OCI-LY7 (cell line): ENCODE measurements at places on chromosomes 4 and X.

DNA sequence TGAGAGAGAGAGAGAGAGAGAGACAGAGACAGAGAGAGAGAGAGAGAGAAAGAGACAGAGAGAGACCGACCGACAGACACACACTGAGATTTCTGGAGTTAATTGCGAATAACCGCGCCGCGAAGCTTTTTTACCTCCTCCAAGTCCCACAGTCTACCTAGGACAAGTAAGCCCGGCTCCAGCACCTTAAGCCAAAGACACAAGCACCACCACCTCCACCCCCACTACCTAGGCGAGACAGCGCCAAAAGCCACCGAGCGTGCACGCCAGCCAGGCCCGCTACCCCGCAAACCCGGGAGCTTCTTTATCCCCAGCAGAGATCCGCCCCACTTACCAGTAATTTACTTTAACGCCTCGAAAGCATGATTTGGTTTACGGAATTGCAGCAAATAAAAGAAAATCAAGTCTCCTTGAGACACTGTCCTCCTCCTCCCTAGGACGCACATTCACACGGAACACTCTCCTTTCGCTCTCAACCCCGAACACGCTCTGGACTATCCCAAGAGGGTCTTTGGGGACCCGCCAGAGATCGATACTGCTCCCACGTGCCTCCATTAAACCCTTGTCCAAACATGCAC is 649.6 kb upstream of the DIPK2B start:
- no peak for DNase-seq

DNA sequence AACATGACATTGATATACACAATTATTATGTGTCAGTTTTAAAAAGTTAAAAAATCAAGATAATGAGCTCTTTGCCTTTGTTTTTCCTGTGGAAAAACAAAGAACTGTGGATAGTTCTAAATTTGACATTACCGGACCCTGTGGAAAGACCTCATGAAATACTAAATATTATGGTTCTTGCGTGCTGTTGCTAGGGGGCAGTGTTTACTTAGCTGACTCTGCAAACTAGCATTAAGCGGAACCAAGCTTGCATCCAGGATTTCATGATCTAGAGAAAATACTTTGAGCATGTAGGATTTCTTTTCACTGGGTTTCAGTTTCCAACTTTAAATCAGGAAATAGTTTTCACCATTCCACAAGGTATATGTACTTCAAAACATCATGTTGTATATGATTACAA is 33.6 kb downstream of the CLCN4 start:
- DNase-seq, result peak; percentile 54

GRCh38 chr4:137905930-137906329 is 336.2 kb downstream of the SLC7A11 start:
- DNase-seq, result no peak

- DNase-seq, result no peak
These were observed 103.8 kb upstream of the LEF1 start for GRCh38 chr4:108272561-108272960.

DNA sequence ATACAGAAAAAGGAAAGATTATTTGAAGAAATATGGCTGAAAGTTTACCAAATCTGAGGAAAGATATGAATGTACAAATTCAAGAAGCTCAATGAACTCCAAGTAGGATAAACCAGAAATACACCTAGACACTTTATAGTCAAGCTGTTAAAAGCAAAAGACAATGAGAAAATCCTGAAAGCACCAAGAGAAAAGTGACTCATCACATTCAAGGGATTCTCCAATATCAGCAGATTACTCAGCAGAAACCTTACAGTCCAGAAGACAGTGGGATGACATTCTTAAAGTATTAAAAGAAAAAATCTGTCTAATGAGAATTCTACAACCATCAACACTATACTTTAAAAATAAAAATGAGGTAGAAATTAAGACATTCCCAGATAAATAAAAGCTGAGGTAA is 223.8 kb upstream of the ZCCHC13 start:
- DNase-seq, result no peak

DNA sequence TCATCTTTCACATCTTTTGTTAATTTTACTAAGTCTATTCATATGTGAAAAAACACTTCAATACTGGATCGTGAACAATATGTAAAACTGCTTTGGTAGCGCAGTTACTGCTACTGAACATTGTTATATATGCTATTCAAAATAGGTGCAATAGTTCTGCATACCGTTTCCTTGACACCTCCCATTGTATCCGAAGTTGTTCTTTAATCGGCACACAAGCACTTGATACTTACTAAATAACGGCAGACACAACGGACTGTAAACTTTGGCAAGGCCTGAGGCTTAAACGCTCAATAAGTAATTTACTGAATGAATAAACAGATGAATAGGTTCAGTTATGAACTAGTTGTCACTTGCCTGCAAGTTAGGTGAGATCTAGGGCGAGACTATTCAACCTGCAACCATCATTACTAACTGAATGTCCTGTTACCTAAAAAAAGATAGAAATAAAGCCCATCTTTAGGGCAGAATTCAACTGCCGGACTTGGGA is 620 bp downstream of the ANAPC10 start:
- DNase-seq, result peak; percentile 17

DNA sequence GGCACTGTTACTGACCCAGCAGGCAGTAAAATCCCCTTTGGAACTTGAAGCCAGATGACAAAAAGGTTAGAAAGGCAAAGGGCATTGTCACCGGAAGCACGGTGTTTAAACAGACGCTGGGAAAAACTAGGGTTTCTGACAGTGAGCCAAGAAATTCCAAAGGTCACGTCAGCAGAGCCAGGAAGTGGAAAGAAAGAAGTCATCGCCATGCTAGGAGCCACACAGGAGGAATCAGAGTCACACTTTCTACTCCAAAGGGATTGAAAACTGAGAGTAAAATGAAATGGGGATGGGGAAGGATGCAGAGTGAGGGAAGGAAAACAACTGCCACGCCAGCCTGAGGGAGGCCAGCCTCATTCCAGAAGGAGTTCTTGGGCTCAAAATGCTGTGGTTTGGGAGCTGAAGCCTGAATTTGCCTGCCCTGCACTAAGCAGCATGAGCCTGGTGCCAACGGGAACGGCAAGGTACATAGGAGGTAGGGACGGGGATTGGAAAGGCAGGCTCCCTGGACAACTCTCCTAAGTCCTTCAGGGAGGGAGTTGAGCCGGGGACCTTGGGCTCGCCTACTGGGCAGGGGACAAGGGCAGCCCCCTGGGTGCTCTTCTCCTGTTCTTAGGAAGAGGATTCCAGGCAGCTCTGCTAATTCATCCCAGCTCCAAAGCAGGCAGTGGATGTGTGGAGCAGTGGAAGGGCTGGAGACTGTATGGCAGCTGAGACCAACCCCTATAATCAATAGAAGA is 66.8 kb downstream of the SOWAHB start:
- no peak for DNase-seq

DNA sequence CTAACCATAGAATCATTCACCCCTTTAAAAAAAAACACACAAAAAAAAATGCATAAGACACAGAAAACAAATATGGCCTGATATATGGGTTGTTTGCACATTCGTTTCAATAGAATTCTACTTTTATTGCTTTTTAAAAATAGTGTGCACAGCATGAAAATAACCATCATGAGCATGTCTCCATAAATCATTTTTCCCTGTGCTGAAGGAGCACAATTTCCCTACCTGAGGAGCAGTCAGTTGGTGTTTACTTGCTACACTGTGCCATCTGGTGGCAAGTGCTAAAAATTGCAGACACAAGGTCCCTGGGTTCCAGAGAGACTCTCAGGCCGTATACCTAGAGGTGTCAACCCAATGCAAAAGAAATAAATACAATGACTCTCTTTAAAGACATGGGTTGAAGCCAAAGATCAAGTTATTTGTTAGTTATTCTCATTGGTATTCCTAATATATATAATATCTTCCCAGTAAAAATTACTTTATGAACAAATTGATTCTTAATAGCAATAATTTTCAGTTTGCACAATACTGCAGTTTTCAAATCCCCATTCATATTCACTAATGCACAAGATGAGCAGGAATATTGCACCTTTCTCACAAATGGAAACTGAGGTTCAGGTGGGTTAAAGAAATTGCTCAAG is 551.4 kb downstream of the IQCM start:
- peak; percentile 61 for DNase-seq

DNA sequence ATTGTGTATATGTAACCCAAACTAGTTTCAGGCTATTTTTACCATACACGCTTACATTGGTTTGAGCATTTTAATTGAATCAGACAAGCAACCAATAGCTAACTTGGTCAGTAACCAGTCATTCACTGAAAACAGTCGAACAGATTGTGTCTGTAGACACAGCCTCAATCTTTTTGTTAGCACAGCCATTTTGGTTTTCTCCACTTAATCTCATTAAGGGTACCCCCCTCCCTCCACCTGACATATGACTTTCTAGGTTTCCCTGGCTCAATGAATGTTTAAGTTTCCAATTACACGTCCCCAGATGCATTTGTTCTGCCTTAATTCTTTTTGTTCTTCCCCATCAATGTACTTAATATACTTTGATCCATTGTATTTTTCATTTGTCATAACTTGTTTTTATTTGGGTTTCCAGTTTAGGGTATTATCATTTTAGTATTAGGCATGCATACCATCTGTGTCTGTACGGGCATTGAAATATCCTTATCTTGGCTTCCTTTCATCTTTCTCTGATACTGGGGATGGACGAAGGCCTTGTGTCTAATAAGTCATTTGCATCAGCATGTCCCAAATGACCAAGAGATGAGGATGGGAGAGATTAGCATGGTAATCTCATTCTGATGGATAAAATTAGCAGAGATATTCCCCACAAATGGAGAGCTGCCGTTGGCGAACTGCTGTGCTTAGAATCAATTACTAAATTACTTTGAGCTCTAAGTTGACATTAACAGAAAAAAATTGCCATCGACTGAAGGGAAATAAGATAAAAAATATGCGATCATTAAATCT is 35.9 kb upstream of the PHOX2B start:
- no peak for DNase-seq

GRCh38 chrX:20224814-20225487 is 41.8 kb downstream of the RPS6KA3 start:
- DNase-seq, result peak; percentile 3

- no peak for DNase-seq
These were observed 65.7 kb upstream of the SLITRK2 start for GRCh38 chrX:145751943-145752342.

- DNase-seq, result no peak
These were observed 200.4 kb downstream of the TEX13C start for GRCh38 chrX:125520029-125520428.

DNA sequence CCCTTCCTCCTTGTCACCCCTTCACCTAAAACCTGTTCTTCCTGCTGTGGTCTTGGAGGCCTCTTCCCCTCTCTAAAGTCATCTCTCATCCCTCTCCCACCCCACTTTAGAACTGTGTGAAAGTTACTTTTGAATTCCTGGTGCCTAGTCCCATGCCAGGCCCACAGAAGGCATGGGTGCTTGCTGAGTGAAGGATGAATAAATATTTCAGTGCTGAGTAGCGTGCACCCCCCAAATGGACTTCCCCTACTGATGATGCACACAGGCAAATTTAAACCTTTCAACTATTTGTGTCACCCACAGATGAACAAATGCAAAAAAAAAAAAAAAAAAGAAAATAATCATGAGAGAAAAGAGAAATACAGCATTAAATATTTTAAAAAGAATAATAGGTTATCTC is 19.8 kb downstream of the PSMD10 start:
- DNase-seq, result no peak

GRCh38 chr4:183586824-183587223 is 72.2 kb downstream of the RWDD4 start:
- DNase-seq, result no peak

DNA sequence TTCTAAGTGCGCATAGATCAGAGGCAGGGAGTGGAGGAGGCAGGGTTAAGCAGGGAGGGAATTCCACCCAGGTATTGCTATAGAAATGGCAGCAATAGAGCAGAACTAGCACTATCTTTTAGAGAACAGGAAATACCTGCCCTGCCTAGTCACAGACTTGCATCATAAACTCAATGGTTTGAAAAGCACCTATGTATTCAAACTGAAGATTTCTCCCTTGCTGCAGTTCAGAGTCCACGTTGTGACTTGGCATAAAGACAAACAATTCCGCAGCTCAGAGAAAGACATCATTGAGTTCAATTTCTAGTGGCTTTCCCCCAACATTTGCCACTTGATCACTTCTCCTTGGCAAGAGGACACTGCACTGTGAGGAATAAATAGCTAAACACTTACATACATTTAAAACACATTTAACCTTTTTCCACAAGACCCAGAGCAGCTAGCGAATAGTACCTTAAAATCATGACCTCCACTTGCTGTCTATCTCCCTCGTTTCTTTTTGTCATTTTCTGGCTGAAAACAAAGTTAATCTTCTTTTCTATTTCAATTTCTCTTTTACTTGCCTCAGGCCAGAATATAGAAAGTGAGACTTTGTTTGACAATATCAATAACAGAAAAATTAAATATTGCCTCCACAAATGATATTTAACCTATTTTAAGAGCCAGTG is 42.4 kb downstream of the SLC7A11 start:
- no peak for DNase-seq

DNA sequence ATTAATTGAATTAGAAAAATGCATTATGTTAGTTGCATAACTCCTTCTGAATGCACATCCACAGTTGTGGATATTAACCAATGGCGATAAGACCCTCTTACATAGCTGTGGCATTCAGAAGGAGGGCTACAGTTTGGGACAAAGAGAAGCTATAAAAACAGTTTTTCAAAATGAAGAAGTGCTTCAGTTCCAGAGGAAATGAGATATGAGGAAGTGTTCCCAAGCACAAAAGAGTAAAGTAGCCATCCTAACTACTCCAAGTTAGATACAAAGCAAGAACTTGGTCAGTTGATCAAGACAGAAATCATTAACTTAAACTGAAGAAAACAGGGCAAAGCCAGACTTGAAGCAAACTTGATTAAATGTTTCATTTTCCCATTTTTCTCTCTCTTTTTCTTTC is 17.2 kb upstream of the ADGRL3 start:
- DNase-seq, result no peak

DNA sequence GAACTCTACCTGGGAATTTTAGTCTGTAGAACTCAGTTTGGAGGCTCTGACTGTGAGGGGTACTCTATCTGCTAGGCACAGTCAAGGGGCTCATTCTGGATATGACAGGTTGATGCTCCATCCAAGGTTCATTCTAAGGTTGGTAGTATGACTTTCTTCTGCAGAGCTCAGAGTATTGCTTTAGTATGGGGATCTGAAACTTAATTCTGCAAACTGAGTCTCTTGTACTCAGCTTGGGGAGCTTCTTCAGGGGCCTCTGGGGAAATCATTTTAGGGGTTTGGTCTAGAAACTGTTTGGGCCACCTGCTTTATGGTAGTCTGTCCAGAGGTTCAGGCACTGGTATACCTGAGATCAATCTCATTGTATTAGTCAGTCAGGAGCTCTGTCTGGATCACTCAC is 9.7 kb upstream of the TSR2 start:
- no peak for DNase-seq

GRCh38 chrX:18461431-18461830 is 36.0 kb downstream of the CDKL5 start:
- DNase-seq, result no peak

GRCh38 chrX:118975831-118976598 is 1.6 kb downstream of the LONRF3 start:
- DNase-seq, result no peak

- no peak for DNase-seq
These were observed 327.8 kb downstream of the ADGRL3 start for GRCh38 chr4:61527888-61528287.
